Neural crest cell (in vitro differentiated cells): ENCODE measurements at places on chromosomes 4 and X.

DNA sequence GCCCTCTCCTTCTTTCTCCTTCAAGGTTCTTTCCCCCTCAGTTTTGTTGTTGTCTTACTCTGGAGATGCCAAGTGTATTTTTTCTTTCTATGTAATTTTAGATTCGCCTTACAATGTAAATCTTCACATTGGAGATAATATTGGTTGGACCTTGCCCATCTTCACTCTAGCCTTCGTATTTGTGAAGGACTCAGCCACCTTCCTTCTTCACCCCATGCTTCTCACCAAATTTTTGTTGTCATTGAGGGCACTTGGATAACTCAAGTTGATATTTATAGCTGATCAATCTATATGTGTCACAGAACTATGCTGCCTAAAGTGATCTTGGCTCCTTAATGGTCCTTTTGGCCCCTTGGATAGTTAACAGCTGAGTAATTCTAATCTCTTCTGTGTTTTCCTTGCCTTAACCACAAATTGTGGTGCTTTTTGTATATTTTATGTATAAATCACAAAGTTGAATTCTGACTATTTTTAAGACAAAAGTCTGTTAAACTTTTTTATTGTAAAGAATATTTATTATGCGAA is 6.5 kb downstream of the SPRY1 start:
- no peak for DNase-seq

GRCh38 chrX:150574559-150575418 is 6.4 kb downstream of the MTM1 start:
- DNase-seq = no peak

GRCh38 chr4:139316733-139317132 is 14.5 kb upstream of the NDUFC1 start:
- no peak for DNase-seq

- no peak for DNase-seq
Measured at GRCh38 chr4:187999406-187999932, 3.9 kb downstream of the ZFP42 start.

GRCh38 chr4:187181054-187181453 is 457.4 kb upstream of the FAT1 start:
- no peak for DNase-seq

GRCh38 chr4:24671849-24672248 is 87.5 kb upstream of the DHX15 start:
- DNase-seq = no peak

DNA sequence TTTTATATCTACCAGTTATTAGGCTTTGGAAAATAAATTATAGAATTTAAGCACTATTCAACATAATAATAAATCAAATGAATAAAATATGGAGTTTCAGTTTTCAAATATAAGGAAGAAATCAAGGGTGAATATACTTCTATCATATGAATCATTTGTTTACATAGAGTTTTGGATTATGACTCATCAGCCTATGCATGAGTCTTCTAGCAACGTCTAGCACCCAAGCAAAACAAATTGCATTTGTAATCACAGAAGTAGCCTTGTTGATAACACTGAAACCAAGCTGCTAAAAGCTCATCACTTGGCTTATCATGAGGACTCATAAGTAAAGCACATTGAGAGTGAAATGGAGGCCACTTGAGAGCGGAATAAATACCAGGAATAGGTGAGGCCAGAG is 434.6 kb downstream of the PCDH11X start:
- DNase-seq = no peak

DNA sequence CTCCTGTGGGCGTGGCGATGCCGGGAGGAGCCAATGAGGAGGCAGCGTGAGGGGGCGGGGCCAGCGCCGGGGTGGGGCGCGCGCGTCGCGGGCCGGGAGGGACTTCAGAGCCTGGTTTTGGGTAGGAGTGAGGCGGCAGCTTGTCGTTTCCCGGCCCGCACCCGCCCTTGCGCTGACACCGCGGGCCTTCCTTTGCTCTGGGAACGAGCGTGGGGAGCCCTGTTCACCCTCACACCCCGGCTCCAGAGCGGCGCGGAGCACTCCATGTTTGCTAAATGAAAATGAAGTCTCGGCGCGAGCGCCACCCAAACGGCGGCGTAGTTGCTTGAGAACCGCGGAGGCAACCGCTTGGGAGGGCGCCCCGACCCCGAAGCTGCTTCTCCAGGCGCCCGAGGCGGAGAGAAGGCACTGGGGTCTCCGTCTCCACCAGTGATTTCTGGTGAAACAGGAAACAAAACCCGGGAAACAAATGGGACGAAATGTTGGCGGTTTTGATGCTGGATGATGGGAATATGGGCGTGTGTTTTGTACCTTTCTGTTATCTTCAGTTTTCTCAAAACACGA is 497 bp upstream of the GRPEL1 start:
- no peak for DNase-seq

GRCh38 chrX:109716431-109717028 is 16.5 kb downstream of the ACSL4 start:
- DNase-seq = no peak

GRCh38 chrX:9257718-9258420 is 207.0 kb upstream of the TBL1X start:
- DNase-seq = no peak

DNA sequence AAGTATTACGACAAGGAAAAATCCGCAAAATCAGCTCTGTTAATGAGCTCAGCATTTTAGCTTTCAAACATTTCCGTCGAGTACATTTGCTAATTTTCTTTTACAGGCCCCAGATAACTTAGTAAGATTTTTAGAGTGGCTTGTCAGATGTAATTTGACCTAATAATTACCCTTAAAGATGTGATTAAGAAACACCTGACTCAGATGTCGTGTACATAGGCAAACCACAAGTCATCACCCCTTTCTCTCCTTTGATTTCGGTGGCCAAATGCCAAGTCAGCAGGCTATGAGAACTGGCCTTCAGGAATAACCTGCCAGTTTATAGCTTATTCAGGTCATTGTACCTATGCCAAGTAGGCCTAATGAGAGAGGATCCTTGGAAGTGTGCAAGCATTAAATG is 369.6 kb downstream of the PCDH7 start:
- no peak for DNase-seq

GRCh38 chr4:80136270-80136669 is 61.0 kb upstream of the PRDM8 start:
- DNase-seq = no peak

- DNase-seq = no peak
Measured at GRCh38 chrX:148035380-148035779, 54.2 kb downstream of the FMR1NB start.

DNA sequence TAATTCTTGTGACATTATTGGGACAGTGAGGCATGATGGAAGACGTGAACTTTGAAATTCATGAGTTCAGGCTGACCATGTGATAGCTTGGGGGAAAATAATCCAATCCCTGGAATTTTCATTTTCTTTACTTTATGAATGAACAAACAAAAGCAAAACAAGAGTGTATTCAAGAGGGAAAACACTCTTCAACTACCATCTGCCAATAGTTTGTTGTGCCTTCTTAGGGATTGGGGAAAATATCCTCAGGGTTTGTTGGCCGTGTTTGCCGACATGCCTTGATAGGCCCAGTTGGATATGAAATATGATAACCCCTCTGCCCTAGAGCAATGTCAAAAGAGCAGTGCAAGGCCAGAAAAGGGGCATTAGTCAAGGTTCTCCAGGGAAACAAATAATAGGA is 80.8 kb upstream of the CLNK start:
- DNase-seq = no peak

GRCh38 chr4:81684352-81684751 is 212.6 kb upstream of the RASGEF1B start:
- no peak for DNase-seq

- no peak for DNase-seq
Measured at GRCh38 chr4:147658501-147658900, 25.5 kb downstream of the PRMT9 start.

- DNase-seq = no peak
Measured at GRCh38 chrX:75151827-75152592, 4.1 kb downstream of the ABCB7 start.

GRCh38 chr4:26899991-26900390 is 39.4 kb downstream of the STIM2 start:
- no peak for DNase-seq

GRCh38 chrX:21996872-21997455 is 35.2 kb upstream of the PHEX start:
- no peak for DNase-seq

- no peak for DNase-seq
Measured at GRCh38 chr4:150944660-150945059, 70.4 kb downstream of the LRBA start.

- DNase-seq = no peak
Measured at GRCh38 chr4:110850461-110851442, 227.9 kb upstream of the PITX2 start.

GRCh38 chr4:8905773-8906667 is 34.4 kb upstream of the HMX1 start:
- DNase-seq = no peak

- DNase-seq = no peak
Measured at GRCh38 chrX:68249903-68250302, 183.4 kb downstream of the OPHN1 start.

- no peak for DNase-seq
Measured at GRCh38 chr4:1203026-1203616, 30.7 kb upstream of the SPON2 start.

DNA sequence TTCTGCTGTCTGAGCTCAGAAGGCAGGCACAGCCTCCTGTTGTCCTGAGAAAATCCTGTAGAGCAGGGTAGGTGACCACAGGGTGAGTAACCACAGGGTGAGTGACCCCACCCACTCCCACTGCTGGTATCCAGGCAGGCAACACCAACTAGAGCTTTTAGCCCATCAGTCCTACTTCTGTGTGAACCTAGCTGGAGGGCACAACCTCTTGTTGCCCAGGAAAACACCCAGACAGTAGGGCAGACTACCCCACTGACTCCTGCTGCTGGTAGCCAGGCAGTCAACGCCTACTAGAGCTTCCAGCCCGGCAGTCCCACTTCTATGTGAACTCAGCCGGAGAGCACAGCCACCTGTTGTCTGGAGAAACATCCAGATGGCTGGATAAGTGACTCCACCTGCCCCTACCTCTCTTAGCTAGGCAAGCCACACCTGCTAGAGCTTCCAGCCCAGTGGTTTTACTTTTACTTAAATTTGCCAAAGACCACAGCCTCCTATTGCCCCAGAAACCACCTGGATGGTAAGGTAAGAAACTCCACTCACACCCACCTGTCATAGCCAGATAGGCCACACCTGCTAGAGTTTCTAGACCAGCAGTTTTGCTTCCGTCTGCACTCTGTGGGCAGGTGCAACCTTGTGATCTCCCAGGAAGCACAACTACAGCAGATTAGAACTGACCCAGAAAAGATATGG is 371.6 kb downstream of the INPP4B start:
- DNase-seq = no peak

GRCh38 chrX:4450177-4450576 is 736.7 kb upstream of the PRKX start:
- no peak for DNase-seq

DNA sequence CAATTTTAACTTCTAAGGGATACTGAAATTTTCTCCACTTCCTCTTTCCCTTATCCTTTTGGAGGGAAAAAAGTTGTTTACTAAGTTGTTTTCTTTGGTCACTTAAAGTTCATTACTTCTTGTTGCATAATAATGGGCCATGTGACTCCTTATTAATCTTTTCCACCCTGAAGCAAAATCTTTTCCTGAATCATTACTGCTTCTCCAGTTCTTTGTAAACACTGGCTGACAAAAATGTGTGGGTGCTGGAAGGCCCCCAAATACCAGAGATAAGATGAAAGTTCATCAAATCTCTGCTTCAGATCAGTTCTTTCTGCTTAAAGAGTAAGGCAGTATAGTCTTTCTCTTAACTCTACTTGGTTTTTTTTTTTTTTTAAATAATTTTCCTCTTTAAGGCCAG is 108.9 kb upstream of the NHS start:
- no peak for DNase-seq

GRCh38 chr4:52576961-52577623 is 82.0 kb downstream of the USP46 start:
- DNase-seq = no peak

DNA sequence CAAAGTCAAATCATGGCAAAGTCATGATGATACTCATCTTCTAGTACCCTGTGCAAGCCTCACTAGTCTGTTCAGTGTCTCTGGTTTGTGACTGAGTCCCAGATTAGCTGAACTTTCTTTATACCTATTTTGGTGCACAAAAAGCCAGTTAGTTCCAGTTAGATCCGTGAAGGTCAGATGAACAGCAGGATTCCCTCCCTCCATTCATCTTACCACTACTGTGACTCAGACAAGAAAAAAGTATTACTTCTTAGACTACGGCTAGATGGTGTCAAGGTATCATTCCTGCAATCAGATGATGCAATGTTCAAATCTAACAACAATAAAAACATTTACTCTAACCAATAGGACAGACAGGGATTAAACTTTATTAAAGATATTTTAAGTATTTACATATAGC is 30.4 kb downstream of the ARHGEF6 start:
- no peak for DNase-seq
